Naive thymus-derived CD8-positive, alpha-beta T cell (primary cell): ENCODE measurements at places on chromosomes 3 and 15. TPM values are rescaled to one million over a fixed set of nuclear protein-coding genes. Genes with fewer than 3 reads are reported as not detected.

GRCh38 chr15:66777596-66778313, 75.7 kb downstream of the SMAD6 start:
- H3K4me3 ChIP-seq: no peak overlapping the region
- H3K27me3 ChIP-seq: no peaks in the 10 kb centered on the region
- no peaks in the 10 kb centered on the region for H3K36me3 ChIP-seq
- H3K27ac ChIP-seq: no peak overlapping the region
- DNase-seq: no peak

MELTF gene
- 0.36 TPM for total RNA-seq

CHDH gene
- total RNA-seq: not detected

ZDHHC19 gene
- not detected for total RNA-seq

GRCh38 chr15:64122444-64122843, 26.7 kb downstream of the SNX1 start:
- H3K27ac ChIP-seq: no peak overlapping the region
- H3K4me3 ChIP-seq: no peak overlapping the region
- DNase-seq: no peak
- H3K36me3 ChIP-seq: peaks cover 9% of the 10 kb centered on the region

DNA sequence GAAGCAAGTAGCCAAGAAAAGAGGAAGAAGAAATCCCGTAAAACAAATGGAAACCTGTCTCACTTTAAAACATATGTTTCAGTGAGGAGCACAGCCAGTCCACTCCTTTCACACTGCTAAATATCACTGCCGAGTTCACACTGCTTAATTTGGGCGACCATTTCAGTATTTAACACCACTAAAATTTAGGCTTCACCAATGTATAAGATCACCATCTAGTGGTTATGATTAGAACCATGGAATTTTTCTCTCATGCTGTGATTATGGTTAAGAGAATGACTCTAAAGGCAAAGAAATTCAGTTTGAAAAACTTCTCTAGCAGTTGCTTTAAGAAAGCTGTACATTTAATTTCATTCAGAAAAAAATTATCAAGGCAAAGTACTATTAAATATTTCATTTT, 16.6 kb downstream of the SLC4A7 start:
- no peak overlapping the region for H3K4me3 ChIP-seq
- no peaks in the 10 kb centered on the region for H3K27me3 ChIP-seq
- peak; percentile 41 for DNase-seq
